Stimulated activated CD4-positive, alpha-beta T cell treated with anti-CD3 and anti-CD28 coated beads, Interleukin-15, amount 100 ng/mL, for 24 hours (primary cell): ENCODE measurements at places on chromosomes 7 and 10.

DNA sequence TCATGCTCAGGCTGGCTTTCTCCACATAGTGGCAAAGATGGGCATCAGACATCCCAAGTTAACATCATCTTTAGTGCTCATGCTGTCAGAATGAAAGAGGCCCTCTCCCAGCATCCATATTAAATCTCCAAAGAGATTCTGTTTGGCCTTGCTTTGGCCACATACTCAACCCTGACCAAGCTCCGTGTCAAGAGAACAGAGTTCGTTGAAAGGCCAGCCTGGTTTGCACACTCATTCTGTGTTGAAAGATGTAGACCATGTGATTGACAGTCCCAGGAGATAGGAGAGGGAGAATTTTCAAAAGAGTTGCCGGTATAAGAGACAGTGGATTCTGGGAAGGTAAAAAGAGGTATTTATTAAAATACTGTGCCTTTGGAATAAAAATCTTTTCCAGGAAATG is 19.7 kb downstream of the MET start:
- DNase-seq, result no peak

- DNase-seq, result no peak
Observed at GRCh38 chr7:44212581-44213184, 11.9 kb downstream of the YKT6 start.

GRCh38 chr7:28647076-28647421 is 234.7 kb downstream of the CREB5 start:
- no peak for DNase-seq

DNA sequence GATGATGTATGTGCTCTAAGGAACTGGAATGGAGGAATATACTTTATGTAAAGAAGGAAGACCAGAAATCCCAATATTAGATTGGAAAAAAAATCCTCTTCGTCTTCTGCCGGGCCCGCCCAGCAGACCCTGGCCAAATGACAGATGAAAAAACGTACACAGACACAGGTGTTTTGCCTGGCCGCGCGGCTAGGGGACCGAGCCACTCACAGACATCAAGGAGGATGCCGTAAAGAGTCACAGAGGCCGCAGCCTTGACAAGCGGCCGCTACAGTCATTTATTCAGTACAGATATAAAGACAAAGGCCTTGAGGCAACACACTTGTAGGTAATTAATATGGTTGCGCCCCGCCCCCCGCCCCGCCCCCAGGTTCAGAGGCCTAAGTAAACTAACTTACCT is 594.1 kb downstream of the GRM8 start:
- no peak for DNase-seq

DNA sequence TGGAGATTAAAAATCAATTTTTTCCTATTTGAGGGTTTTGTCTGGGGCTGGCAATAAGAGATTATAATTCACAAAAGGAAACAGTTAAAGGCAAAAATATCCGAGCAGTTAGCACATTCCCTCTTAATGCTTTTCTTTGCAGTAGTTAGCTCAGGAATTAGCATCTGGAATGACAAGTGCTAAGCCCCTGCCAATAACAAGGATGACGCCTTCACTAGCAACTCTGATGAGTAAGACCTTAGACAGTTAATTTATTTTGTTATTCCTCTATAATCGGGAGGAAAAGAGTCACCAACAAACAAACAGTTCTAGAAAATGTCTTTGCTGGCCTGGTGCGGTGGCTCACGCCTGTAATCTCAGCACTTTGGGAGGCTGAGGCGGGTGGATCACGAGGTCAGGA is 151.3 kb downstream of the TRIL start:
- DNase-seq, result no peak

GRCh38 chr7:37312608-37313007 is 136.1 kb downstream of the ELMO1 start:
- no peak for DNase-seq

DNA sequence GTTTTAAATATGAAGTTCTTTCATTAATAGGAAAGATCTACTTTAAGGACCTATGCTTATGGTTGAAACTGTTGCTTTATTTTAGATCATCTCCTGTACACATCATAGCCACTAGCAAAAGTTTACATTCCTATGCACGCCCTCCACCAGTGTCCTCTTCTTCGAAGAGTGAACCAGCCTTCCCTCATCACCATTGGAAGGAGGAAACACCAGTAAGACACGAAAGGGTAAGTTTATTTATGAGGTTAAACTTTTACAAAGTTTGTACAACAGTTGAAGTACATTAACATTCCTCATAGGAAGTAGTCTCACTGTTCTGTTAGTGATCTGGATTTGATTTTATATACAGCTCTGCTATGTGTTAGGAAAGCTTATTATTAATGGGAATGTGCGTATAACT is 16.9 kb downstream of the HBP1 start:
- DNase-seq, result no peak

GRCh38 chr7:1710936-1711335 is 40.9 kb downstream of the ELFN1 start:
- DNase-seq, result no peak

DNA sequence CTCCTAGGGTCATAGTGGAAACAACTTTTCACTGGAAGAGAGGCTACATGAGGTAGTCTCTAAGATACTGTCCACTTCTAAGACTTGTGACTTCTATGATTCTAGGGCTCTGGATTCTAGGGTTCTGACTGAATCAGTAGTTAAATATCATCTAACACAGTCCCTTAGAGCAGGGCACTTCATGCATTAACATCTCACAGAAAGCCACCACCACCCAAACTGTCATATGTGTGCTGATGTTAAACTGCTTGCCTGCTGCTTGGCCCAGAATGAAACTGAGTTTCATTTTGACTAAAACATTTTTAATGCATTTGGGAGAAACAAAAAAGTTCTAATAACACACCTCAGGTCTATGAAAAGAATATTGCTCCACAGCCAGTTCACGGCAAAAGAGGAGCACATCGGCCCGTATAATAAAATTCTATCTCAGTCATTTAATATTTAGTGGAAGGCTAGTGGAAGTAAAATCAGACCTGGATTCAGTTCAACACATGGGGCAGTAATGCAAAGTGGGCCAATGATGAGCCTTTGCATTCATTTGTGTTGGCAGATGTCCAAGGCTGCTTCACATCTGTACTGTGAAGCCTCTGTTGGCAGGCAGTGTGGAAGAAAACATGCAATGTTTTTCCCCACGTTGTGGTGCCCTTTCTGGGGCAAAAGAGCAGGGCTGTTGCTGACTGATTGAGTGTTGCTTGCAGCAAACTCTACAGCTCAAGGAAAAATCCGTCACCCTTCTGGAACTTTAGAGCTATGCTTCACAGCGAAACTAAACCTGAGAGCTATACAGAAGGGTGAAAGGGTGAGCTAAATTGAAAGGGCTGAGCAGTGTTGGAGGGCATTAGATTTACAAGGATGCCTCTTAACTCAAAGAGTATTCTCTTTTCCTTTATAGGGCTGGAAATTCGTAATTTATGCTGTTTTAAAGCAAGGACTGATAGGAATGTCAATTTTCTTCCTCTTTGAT is 33.5 kb upstream of the AUTS2 start:
- no peak for DNase-seq

DNA sequence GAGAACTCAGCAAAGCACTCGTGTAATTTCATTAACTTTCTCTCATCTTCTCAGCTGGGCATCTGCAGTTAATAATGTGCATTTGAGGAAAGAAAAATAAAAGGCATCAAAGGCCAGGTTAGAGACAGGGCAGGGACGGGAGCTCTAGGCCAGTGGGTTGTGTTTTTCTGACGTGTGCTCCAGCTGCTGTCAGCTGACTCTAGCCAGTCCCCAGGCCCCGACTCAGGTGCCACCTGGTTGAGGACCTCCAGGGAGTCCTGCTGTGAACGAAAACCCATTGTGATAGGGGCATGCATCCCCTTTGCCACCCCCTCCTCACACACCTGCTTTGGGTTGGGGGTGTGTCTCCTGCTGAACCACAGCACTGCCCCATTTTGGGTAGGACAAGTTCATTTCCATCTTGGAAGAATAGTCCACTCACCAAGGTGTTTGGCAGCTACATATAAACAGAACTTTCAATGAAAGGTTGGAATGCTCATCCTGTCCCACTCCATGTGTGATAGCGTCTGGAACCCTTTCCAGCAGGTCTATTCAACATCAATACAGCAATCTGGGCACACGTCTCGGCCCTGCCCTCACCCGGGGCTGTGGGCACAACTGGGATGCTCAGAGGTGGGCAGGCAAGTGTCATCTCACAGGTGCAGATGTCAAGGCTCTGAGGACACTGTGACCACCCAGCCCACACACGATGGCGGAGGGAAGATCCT is 146.1 kb upstream of the FAM20C start:
- DNase-seq, result no peak

GRCh38 chr7:108629651-108630400 is 60.2 kb downstream of the DNAJB9 start:
- no peak for DNase-seq

DNA sequence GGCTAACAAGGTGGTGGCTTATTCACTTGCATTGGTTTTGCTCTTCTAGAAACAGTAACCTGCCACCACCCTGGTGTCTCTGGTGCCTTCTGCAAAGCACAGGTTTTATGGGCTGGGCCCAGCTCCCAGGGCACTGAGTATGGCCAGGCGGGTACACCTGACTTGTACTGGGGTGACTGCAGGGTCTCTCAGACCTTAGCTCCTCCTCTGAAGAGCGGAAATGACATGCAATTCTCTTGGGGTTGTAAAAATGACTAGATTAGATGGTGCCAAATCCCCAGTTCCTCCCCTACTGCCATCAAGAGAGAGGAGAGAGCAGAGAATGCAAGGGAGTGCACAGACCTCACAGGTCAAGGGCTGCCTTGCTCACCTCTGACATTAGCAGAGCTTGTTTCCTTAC is 14.7 kb downstream of the ESYT2 start:
- peak; percentile 49 for DNase-seq

DNA sequence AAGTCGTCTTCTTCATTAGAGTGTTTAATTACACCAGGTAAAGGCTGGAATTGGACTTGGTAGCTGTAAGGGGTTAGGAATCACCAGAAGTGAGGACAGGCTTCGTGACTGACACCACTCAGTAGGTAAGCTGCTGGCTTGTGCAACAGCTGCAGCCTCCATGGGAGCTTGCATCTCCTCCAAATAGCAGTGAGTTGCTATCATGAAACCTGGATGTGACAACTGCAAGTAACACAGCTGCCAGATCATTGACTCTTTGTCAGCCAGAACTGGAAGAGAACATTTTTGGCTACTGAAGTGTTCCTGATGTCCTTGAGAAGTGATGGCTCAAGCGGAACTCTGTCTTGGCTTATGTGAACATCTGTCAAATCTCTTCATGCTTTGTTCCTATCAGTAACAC is 64.1 kb upstream of the MSRB2 start:
- DNase-seq, result no peak

DNA sequence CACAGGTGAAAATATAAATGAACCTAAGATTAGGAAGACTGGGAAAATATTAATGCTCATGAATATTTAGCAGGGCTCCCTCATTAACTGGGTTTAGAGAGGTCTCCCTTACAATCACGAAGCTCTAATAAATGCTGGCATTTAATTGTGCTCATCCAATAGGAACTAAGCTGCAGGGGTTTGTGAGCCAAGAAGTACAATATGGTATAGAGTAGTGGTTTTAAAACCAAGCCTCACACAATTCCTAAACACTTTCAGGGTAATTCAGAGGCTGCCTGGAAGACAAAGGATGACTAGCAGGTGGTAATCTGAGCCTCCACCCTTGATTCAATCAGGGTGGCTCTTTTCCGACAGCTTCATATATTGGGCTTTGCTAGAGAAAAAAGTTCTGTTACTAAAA is 103.3 kb downstream of the GPAM start:
- no peak for DNase-seq

DNA sequence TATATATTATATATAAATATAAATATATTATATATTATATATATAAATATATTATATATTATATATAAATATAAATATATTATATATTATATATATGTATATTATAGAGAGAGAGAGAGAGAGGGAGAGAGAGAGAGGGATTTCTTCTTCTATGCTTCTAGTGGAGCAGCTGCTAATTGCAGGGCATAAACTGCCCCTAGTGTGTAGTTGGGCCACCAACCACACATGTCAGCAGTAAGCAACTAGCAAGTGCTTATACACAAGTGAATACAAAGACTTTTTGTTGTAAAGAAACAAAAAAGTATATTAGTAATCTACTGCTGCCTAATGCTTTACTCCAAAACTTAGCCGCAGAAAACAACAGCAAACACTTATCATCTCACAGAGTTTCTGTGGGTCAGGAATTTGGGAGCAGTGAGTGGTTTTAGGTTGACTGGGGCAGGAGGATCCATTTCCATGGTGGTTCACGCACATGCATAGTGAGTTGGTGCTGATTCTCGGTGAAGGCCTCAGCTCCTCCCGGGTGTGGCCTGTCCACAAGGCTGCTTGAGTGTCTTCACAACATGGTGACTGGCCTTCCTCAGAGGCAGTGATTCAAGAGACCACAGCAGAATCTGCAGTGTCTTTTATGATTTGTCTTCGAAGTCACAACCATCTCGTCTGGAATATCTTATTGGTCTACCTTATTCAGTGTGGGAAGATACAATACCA is 25.5 kb upstream of the BAG3 start:
- DNase-seq, result no peak

DNA sequence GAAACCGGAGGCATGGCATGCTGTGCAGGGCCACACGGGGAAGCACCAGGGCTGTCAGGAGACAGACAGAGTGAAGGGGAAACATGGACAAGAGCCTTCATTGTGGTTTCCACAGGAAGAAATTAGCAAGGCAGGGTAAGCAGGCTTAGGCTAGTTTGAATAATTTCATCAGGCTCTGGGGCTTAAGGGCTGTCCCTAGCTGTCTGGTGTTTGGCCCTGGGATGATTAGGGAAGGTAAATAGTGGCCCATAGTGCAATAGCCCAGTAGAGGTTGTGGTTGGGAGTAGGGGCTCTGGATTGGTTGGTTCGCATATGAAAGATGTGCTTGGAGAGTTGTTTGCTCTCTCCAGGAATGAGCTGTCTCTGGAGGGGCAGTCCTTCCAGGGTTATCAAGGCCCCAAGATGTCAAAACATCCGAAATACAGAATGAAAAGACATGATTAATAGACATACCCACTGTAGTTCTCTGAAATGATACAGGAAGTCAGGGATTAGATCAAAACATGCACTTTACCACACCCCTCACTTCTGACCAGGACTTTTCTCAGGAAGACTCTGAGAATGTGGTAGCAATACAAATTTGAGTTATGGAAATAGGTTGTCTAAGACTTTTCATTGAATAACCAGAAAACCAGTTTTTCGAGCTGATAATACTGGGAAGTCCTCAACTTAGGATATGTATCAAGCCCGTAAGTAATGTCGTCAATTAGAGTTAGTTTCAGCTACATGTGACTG is 224.9 kb upstream of the NFE2L3 start:
- no peak for DNase-seq

- no peak for DNase-seq
Observed at GRCh38 chr7:20624666-20625385, 9.4 kb downstream of the ABCB5 start.

DNA sequence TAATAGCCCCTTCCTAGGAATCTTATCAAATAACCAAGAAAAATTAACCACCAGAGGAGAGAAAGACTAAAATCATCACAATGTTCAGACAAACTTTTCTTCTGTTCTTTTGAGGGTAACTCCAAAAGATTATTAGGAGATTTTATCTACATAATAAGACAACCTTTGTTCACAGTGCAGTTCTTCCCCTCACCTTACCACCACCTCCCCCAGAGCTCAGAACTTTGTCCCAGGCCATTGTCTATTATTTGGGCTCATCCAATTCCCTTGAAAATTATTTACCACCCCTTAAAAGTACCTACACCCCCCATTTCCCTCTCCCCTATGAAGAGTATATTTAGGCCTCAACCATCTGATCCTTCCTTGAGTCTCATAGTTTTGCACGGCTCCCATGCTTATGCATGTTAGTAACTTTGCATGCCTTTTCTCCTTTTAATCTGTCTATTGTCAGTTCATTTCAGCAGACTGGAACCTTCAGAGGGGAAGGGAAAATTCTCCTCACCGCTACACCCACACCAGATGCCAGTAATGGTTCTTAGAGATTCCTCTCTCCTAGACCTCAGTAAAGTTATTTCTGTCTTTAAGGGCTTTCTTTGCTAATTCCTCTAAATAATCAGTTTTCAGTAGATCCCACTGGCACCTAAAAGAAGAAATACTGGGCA is 234.9 kb downstream of the SKIDA1 start:
- no peak for DNase-seq
